ENCODE measurements at places on chromosomes 1 and 21. TPM values are rescaled to one million over a fixed set of nuclear protein-coding genes. Genes with fewer than 3 reads are reported as not detected.

DNA sequence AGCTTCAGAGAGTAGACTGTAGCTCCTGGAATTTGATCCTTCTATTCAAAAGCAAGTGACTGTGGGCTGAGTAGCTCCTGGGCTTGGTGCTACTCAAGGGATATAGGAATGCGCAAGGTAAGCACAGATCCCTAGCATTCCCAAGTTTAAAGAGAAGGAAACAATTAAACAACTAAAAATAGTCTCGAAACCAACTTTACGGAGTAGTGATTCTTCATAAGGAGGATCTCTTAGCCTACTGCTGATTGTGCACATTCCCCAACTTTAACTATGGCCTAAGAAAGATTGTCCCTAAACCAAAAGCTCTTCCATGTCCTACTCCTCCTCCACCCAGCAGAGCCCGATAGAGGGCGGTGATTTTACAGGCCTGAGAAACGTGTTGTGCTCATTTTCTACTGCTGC lies 226.5 kb upstream of the CAMK1G start:
- DNase-seq = no peak

GRCh38 chr1:1752190-1752589 lies 26.1 kb downstream of the NADK start:
- no peak for DNase-seq

DNA sequence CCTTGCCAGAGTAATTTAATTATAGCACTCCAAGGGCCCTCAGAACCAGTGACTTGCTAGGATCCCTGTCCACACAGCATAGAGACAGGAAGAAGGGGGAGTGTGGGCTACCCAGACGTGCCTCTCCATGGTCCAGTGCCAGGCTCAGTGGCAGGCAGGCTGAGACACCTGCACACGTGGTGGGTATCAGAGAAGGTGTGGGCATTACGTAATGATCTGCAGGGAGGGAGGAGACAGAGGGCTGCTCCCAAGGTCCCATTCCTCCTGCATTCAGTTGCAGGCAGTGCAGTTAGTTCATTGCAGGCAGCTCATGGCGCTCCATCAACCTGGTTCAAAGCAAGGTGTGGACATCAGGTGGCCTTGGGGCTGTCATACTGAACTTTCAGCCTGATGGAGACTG lies 49.9 kb downstream of the C8B start:
- DNase-seq = peak; percentile 62

DNA sequence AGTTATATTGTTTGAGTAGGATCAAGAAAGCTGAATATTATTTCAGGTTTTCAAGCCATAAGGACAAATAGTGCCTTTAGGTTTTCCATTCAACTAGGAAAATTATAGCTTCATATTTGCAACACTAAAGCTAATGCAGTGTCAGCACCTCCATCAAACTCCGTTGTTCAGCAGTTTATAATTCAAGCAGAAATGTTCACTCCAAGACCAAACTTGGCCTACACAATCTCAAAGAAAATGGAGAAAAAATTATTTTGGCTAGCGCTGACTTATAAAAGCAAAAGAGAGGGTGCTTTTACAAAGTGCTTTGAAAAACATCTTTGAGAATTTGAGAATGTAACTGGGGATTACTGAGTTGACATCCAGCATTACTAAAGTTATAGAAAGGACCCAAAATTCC lies 1.4 kb downstream of the SPAG17 start:
- DNase-seq = no peak

DNA sequence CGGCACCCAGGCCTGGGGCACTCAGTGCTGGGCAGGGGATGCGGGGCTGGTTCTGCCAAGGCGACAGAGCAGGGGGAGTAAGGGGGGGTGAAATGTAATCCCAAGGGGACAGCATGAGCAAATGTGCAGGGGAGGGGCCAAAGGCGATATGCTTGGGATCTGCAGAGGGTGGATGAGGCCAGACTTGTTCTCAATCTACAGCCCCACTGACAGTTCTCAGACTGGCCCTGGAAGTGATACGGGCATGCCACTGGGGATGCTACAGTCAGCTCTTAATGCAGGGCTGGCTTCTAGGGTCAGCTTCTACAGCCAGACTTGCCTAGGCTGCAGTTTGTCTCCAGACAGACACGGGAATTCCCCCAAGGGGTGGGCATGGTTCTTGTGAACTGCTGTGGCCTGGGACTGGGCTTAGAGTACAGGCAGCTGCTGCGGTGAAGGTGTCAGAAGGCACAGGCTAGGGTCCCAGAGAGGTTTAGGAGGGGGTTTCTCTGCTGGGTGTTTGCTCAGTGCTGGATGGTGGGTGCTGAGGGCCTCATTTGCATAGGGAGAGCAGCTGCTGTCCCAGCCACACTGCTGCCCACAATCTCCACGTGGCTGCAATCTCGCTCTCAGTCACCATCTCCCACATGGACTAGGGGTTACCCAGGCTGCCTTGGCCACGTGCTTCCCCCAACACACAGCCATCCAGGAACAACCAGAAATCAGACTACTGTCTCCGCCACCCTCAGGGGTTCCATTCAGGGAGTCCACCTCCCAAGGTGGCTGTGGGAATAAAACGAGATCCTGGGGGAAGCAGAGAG lies 190.1 kb downstream of the HIVEP3 start:
- no peak for DNase-seq

DNA sequence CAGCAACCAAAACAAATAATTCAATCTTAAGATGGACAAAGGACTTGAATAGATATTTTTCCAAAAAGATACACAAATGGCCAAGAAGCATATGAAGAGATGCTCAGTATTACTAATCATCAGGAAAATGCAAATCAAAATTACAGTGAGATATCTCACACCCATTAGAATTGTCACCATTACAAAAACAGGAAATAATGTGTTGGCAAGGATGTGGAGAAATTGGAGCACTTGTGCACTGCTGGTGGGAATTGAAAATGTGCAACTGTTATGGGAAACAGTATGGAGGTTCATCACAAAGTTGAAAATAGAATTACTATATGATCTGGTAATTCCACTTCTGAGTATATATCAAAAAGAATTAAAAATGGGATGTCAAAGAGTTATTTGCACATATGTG lies 83.2 kb downstream of the SH3GLB1 start:
- DNase-seq = no peak

GRCh38 chr1:89833183-89834082 lies 12.6 kb downstream of the LRRC8D start:
- DNase-seq = no peak

DNA sequence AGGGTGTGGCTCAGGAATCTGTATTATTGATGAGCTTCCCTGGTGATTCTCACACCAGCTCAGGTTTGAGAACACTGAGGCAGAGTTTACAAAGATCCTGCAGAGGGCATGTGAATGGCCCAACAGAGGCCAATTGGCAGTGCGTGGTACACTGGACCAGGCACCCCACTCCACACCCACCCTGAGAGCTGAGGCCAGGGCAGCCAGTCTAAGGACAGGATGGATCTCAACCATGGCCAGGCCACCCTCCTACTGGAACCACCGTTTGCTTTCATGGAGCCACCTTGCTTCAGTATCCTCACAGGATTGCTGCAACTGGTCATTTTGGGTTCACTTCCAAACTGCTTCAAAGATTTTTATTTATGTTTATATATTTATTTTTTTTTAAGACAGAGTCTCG lies 7.3 kb upstream of the RASSF5 start:
- no peak for DNase-seq

GRCh38 chr1:171486048-171486519 lies 754 bp downstream of the PRRC2C start:
- DNase-seq = no peak

The TNNT2 gene
- 10,350 TPM for total RNA-seq
